Stimulated activated CD8-positive, alpha-beta memory T cell treated with anti-CD3 and anti-CD28 coated beads, Interleukin-4, amount 100 ng/mL, for 1 hour (primary cell): ENCODE measurements at places on chromosomes 5 and 9.

DNA sequence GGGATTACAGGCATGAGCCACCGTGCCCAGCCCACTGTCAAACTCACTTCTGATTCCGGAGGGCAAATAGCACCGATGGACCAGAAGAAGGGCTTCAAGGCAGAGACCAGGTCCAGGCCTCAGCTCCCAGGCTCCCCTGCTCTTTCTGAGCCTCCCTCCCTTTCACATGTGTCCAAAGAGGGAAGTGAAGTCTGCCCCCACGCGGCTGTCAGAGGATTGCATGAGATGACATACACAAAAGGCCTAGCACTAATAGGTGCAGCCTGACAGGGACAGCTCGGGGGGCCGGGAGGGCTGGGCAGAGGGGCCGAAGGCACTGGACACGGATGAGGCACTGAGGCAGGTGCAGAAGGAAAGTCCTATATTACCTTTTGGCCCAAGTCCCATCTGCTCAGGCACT is 16.1 kb downstream of the FBP1 start:
- no peak for DNase-seq

DNA sequence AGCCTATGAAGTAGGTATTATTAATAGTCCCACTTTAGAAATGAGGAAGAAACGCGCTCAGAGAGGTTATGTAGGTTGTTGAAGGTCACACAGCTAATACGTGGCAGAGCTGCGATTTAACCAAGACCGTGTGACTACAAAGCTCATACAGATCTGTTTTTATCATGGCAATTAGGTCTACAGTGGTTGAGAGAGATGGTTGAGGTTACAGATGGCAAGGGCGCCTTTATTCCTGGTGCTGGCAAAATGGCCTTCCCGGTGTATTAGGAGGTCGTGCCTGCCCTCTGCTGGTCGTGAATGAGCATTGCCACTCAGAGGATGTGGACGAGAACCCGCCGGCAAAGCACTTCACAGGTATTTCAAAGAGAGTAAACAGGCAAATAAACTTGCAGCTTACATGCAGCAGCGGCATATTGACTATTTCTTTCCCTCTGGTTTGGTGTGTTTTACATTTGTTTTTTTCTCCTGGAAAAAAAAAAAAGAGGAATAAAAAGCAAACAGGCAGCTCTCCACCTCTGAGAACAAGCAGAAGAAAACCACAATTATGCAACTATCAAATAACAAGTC is 65.3 kb upstream of the EGFLAM start:
- DNase-seq = peak; percentile 17

GRCh38 chr5:101385276-101385675 is 482.2 kb upstream of the ST8SIA4 start:
- no peak for DNase-seq

GRCh38 chr9:127013597-127013996 is 99.0 kb downstream of the RALGPS1 start:
- no peak for DNase-seq

DNA sequence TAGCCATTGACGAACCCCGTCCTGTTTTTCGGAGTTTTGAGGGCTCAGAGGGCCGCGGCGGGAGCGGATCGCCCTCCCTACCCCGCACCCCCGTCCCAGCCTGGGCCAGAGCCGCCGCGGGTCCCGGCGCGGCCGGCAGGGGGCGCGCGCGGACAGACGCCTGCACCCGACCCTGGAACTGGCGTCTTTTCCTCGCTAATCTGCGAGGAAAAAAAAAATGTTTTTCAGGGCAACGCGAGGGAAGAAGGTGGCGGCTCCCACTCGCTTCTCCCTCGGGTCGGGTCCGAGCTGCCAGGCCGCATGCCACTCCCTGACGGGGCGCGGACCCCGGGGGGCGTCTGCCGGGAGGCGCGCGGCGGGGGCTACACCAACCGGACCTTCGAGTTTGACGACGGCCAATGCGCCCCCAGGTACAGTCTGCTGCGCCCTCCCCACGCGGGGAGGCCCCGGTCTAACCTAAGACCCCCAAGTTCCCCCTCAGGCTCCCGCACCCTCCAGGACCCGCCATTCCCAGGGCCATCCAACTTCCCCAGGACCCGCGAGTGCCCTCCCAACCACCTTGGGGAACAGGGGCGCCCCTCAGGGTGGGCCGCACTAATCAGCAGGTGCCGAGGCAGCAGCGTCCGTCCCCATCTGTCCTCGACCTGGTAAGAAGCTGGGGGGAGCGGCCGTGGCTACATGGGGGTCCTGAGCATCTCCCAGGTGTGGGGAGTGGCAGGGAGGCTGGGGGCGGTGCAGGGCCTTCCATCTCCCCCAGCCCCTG is at the start of gene KCNT1:
Gene KCNT1, plus strand, starts transcription at position 227 of the 763 bp plus-strand sequence. Its CDS starts 74 bp downstream, at position 301.
- DNase-seq = no peak

DNA sequence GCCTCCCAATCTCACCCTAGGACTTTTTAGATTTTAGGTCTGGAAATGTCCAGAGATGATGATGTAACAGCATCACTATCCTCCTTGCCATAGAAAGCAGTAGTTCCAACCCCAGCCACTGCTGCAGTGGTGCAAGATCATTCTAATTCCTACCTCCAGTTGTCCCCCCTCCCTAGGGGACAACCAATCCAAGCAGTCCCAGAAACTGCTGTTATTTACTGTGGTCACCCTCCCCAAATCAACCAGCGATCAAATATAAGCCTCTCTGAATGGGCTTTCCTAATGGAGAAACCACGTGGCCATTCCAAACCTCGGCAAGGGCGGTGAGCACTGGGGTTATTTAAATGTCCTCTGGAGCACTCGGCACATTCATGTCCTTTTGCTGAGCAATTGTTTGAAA is 159.8 kb downstream of the SLF1 start:
- DNase-seq = no peak

GRCh38 chr5:28862137-28862859 is 1823.9 kb upstream of the CDH9 start:
- no peak for DNase-seq

- DNase-seq = no peak
These were observed 801.6 kb downstream of the KCTD16 start for GRCh38 chr5:144972317-144972716.

GRCh38 chr5:174482607-174483024 is 241.8 kb upstream of the MSX2 start:
- DNase-seq = no peak

DNA sequence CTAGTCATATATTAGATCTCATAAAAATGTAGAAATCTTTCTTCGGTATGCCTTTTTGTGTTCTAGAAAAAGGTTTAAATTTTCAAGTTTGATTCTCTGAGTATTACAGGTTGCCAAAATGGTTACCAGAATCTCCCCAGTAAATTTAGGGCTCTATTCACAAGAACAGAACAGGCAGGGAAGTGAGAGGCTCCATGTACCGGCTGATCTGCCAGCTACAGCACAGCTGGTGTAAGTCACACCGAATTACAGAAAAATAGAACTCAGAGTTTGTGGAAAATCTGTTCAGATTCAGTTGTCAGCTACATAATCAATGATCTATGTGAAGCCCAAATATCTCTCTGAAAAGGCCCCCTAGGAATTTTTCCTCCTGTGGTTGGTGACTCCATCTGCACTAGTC is 10.5 kb downstream of the FAM81B start:
- no peak for DNase-seq

- DNase-seq = no peak
These were observed 8.1 kb downstream of the LRRC14B start for GRCh38 chr5:199197-199949.

DNA sequence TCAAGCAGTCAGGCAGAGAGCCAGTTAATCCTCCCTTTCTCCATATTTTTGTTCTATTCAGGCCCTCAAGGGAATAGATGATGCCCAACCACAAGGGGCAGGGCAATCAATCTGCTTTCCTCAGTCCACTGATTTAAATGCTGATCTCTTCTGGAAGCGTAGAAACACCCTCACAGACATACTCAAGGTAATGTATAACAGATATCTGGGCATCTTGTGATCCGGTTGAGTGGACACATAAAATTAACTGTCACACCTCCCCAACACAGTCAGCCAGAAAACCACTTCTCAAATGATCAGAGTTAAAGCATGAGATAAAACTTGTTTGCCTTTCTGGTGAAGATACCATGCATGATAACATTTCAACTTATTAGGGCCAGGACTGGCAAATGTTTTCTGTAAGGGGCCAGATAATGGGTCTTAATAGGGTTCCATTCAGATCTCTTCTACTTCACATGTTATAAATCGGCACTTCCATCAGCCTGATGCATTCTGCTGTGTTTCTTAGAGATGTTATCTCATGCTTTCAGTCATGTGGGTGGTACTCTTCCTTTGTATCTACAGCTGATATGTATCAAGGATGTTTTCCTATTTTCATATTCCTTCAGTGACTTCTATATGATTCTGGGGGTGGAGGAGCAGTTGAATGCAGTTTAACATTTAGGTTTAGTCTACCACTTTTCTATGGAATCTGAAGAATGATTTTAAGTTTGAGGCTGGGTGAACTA is 58.9 kb upstream of the CNTLN start:
- DNase-seq = no peak

DNA sequence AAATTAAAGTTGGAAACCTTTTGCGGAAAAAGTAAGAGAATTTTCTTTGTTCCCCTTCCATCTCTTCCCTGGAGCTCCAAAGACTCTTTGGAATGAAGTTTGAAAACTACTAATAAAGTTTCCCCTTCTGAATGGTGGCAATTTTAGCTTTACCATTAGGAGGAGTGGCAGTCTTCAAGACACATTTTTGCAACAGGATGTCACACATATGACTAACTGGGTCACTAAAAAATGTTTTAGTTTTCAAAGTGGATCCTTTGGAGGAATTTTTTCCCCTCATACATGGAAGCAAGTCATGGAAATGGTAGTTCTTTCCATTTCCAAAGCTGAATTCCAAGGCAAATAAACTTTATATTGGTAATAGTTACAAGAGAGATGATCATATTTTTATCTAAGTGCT is 15.6 kb downstream of the FBXO4 start:
- DNase-seq = no peak
